ENCODE measurements at places on chromosomes 12 and 14.

DNA sequence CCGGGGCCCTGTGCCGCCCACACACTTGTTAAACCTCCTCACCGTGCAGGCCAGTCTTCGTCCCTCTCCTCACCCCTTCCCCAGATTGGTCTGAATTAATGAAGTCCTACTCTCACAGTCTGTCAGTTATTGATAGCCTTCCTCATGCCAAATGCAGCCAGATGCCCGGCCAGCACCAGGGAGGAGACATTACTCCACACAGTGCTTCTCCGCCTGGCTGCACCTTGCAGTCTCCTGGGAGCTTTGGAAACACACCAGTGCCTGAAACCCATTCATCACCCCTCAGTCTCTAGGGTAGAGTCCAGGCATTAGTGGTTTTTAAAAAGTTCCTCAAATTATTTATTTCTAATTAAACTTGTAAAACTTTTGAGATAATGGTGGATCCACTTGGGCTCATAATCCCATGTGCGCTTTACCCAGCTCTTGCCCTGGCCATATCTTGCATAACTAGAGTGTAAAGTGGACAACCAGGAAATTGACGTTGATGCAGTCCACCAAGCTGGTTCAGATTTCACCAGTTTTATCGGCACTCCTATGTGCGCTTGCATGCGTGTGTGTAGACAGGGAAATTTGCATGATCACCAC is 38.2 kb upstream of the TSPAN9 start:
- no peak for DNase-seq

DNA sequence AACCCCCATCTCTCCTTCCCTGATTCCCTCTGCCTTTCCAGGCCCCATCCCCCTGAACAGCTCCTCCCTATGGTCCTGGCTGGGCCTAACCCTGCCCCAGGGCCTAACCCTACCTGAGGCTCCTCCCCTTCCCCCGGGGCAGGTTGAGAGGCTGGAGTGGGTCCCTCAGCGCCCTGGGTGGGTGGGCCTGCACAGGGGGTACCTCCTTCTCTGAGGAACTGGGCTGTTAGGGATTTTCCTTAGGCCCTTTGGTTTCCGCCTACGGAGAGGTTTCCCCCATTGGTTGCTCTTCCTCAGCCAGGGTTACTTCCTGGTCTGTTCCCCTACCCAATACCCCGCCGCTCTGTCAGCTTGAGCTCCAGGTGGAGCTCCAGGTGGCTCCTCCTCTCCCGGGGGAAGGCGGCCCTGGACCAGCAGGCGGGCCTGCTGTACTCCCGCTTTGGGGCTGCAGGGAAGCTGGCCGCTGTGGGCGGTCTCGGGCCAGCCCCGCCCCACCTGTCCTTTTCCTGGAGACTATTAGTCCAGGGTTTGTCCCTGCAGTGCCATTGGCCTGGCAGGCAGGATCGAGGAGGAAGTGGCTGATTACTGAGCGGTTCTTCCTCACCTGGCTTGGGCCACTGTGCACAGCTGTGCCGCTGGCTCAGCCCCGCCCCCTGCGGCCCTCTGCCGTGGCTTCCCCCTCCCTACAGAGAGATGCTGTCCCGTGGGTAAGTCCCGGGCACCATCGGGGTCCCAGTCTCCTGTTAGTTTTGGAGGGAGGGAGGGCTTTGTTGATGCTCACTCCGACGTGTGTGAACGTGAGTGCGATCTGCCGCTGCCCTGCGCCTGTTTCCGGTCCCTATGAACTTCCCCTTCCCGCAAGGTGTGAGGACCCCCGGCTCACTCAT is 2.5 kb downstream of the C12orf57 start:
- peak; percentile 70 for DNase-seq

DNA sequence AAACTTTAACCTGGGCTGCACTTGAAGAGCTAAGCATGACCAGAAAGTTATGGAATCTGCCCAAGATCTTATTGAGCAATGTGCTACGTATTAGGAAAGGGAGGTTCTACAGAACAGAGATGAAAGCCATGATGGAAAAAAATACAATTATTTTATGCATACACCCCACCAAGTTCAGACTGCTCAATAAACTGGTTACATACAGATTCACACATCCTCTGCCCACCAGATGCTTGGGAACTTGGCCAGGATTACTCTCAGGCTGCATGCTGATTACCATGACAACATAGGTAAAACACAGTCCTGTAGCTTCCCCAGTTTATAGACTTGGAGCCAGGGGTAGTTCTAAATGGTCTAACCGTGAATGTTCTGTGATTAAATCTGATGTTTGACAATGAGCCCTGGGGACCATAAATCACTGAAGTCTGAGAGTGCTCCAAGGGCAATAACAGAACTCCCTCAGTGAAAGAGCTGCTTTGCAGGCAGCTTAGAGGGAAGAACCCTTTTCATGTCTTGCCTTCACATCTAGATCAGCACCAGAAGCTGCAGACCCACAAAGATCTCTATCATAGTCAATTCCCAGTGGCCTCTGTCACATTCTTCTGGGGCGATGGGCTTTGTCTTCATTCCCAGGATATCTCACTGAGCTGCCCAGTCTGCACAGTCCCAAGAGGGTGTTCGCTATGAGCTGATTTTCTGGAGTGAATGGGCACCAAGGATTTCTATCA is 232.2 kb downstream of the EMP1 start:
- DNase-seq = no peak

- no peak for DNase-seq
Observed at GRCh38 chr14:54291491-54292191, 105.2 kb upstream of the CDKN3 start.

- DNase-seq = no peak
Observed at GRCh38 chr12:97404093-97404492, 58.5 kb upstream of the RMST start.

- no peak for DNase-seq
Observed at GRCh38 chr14:52365071-52365470, 51.0 kb downstream of the PTGER2 start.

DNA sequence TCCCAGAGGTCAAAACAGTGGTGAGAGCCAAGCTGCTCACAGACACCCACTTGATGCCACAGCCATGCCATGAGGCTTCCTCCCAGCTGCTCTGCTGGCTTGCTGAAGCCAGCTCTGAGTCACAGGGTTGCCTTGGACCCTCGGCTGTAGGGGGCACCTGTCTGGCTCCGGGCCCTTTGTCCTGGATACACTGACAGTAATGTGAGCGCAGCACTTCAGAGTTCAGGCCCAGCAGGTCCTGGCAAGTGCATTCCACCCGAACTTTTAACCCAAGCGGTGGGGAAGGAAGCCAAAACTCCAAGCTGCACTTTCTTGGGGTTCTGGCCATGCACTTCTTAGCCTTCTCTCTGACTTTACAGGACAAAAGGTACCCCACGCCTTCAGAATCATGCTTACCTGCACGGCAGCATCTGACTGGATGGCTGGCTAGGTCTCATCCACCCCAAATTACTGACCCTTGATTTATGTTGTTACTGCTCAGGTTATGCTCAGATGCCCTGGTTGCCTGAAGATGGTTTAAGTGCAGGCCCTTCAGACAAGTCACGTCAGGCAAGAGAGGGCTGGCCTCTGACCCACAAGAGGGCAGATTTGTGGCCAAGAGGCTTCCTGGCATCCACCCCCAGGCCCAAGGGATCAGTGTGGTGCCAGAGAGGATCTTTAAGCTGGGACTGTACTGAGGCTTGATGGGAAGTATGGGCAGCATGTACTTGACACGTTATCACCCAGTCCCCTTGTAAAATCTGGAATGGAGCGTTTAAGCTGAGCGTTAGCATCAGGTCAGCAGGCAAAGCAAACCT is 24.8 kb downstream of the SLC25A29 start:
- no peak for DNase-seq

GRCh38 chr12:62802984-62803383 is 132.0 kb downstream of the PPM1H start:
- no peak for DNase-seq

- DNase-seq = no peak
Observed at GRCh38 chr14:105702275-105702817, 176.0 kb downstream of the TMEM121 start.

GRCh38 chr12:64506955-64507354 is 55.0 kb downstream of the TBK1 start:
- DNase-seq = no peak

GRCh38 chr14:99525699-99526080 is 44.5 kb downstream of the CCNK start:
- DNase-seq = no peak

GRCh38 chr12:75986001-75986746 is 45.4 kb downstream of the PHLDA1 start:
- no peak for DNase-seq

GRCh38 chr12:18684430-18684829 is 53.4 kb downstream of the PLCZ1 start:
- no peak for DNase-seq

GRCh38 chr12:127300075-127300474 is 966.9 kb upstream of the TMEM132C start:
- no peak for DNase-seq

- DNase-seq = no peak
Observed at GRCh38 chr14:63283884-63284248, 34.9 kb downstream of the GPHB5 start.

DNA sequence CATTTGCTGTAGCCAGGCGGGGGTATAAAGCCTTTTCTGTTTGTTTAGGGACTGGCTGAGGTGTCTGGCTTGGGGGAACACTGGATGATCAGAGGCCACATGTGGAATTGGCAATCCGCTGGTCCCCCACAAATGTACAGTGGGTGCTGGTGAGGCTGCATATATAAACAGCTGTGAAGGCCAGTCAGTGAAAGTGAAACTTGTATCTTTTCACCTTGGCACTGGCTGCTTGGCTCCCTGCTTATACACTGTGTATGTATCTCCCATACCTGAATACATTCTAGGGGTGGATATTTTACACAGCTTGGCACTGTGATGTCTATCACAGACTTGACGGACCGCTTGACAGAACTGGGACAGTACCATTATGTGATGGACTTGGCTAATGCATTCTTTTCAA is 246.8 kb upstream of the AVPR1A start:
- no peak for DNase-seq

DNA sequence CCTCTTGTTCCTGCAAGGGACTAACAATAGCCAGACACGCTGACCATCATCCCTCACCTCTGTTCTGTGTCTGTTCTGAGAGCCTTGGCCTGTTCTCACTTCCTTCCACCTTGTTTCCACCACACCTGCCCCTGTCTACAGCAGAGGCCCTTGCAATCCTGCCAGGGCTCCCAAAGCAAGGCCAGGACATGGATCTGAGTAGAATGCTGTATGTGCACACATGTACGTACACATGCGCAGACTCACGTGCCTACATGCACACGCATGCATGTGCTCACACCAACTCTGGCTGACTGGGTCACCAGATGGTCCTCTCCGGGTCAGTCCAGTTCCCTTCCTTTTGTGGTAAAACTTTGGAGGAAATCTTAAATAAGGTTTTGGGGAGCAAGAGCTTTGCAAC is 133.0 kb upstream of the C14orf180 start:
- no peak for DNase-seq

- no peak for DNase-seq
Observed at GRCh38 chr14:99541677-99542470, 60.7 kb downstream of the CCNK start.

- DNase-seq = peak; percentile 55
Observed at GRCh38 chr14:65352964-65353530, 59.5 kb upstream of the FUT8 start.

DNA sequence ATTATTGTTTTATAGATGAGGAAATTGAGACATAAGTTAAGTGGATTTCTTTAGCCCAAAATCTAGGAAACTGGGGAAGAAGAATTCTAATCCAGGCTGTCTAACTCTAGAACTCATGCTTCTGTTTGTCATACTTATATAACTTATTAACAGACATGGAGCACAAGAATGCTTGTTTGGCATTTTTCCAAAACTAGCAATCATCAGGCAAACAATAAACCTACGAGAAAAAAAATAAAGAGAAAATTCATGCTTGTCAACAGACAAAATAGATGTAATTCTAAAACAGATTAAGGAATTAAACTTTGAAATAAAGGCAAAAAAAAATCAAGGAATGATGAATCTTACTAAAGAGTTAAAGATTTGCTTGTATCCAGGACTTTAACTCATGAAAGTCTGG is 103.1 kb downstream of the METTL25 start:
- DNase-seq = no peak

DNA sequence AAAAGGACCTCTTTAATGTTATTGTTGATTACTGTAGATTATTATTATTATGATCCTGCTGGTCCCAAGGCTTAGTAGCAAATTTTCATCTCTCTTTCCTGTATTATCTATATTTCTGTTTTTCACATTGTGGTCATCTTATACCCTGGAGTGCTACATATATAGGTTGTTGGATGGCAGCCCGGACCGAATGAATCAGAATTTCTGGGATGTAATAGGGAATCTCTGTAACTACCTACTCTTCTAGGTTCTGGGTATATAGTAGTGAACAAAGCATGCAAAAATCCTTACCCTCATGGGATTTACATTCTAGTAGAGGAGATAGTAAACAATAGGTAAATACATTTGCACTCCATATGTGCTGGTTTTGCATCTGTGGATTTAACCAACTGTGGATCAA is 31.4 kb downstream of the NUBPL start:
- DNase-seq = no peak

DNA sequence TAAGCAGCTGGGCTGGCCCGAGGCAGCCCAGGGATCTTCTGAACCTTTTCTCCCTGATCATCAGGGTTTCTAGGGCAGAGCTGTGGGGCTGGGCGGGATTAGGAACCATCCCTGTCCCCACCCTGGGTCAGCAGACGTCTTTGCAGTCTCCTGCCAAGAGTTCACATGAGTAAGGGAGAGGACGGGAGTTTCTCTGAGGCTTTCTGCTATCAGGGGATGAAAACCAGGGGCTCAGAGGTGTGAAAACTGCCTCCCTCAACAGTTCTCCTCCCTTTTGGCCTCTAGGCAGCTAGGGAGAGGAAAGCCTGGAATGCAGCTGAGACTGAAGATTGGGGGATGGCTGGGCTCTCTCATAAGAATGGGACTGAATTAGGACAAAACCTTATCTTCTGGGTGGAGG is 7.9 kb downstream of the ZNF385A start:
- no peak for DNase-seq

DNA sequence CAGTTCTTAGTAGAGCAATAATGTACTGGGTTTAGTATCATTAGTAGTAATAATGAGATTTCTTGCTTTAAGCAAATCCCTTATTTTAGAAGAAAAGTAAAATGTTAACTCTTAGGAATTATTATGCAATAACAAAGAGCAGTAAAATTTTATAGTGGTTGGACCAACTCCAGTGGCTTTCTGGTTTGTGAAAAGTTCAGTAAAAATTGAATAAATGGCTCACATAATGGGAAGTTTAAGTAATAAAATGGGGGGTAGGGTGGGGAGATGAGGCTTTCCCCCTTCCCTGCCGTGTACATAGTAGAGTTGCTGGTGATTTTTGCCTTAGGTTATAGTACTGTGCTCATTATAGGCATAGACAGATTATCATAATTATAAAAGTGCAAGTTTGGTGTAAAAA is 250.5 kb upstream of the ATP2B1 start:
- no peak for DNase-seq

DNA sequence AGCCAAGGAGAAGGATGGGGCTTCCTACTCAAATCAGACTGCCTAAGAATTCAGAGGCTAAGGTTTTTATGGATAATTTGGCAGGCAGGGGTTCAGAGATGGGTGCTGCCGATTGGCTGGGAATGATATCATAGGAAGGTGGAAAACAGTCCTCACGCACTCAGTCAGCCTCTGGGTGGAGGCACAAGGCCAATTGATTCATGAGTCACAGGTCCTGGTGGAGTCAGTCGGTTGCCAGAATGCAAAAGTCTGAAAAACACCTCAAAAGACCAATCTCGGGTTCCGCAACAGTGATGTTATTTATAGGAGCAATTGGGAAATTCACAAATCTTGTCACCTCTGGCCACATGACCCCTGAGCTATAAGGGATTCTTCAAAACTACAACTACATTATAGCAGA is 105.5 kb downstream of the GXYLT1 start:
- no peak for DNase-seq

- no peak for DNase-seq
Observed at GRCh38 chr14:61533513-61534255, 161.6 kb upstream of the HIF1A start.
